ENCODE measurements at places on chromosomes 2 and 18. TPM values are rescaled to one million over a fixed set of nuclear protein-coding genes. Genes with fewer than 3 reads are reported as not detected.

Gene SLC5A7
- total RNA-seq = not detected

Gene OBSL1
- total RNA-seq = not detected

Gene POTEJ
- not detected for total RNA-seq

- no peak for DNase-seq
- H3K27ac ChIP-seq = no peak overlapping the region
- no peaks in the 10 kb centered on the region for H3K36me3 ChIP-seq
- H3K4me1 ChIP-seq = no peaks in the 10 kb centered on the region
- no peaks in the 10 kb centered on the region for H3K27me3 ChIP-seq
Measured at GRCh38 chr2:19216676-19217602, 141.5 kb downstream of the OSR1 start.

- no peaks in the 10 kb centered on the region for H3K36me3 ChIP-seq
- H3K4me1 ChIP-seq = no peaks in the 10 kb centered on the region
- no peak overlapping the region for H3K27ac ChIP-seq
- no peak for DNase-seq
- no peak overlapping the region for H3K4me3 ChIP-seq
- peaks cover 7% of the 10 kb centered on the region for H3K27me3 ChIP-seq
Measured at GRCh38 chr2:236010920-236011685, 157.1 kb downstream of the GBX2 start.

GRCh38 chr2:71891155-71891554 lies 256.5 kb downstream of the CYP26B1 start:
- peak; percentile 5 for DNase-seq
- no peaks in the 10 kb centered on the region for H3K4me1 ChIP-seq
- no peak overlapping the region for H3K27ac ChIP-seq
- H3K36me3 ChIP-seq = no peaks in the 10 kb centered on the region
- peaks cover 3% of the 10 kb centered on the region for H3K27me3 ChIP-seq
- no peak overlapping the region for H3K4me3 ChIP-seq

DNA sequence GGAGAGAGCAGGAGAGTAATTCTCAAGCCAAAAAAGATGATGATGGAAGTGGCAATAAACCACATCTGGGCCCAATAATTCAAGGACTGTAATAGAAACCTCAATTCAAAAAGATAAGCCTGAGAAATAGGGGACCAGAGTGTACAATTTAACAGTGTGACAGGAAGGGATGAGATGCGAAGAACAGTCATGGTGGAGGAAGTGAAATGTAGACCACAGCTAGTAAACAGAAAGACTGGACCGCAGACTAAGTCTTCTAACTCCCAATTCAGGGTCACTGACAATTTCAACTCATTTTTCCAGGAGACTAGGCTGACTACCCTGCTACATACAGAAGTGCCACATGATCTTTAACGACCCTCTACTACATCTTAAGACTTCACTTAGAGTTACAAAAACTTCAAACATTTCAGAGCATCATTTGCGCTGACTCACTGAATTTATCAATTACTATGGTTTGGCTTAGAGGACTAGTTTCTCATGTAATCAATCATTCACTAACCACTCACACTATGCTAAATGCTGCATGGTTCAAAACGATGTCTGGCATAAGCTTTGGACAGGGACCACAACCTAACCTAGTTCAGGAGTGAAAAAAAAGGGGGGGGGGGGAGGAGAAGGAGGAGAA lies 9.0 kb downstream of the CUL3 start:
- peaks cover 11% of the 10 kb centered on the region for H3K36me3 ChIP-seq
- H3K4me3 ChIP-seq = no peak overlapping the region
- H3K27me3 ChIP-seq = no peaks in the 10 kb centered on the region
